Activated T-cell treated with anti-CD3 and anti-CD28 coated beads for 48 hours (primary cell): ENCODE measurements at places on chromosomes 5 and 9.
A peak's percentile ranks its signal among the peaks of the same experiment; 100 is the strongest.

- DNase-seq = no peak
Measured at GRCh38 chr9:108672475-108673190, 183.2 kb downstream of the ACTL7B start.

GRCh38 chr9:69672596-69673310 is 582 bp upstream of the APBA1 start:
- DNase-seq = peak; percentile 69

- DNase-seq = no peak
Measured at GRCh38 chr5:104932431-104932830, 1369.8 kb upstream of the NUDT12 start.

GRCh38 chr5:143683459-143683858 is 128.5 kb upstream of the HMHB1 start:
- DNase-seq = no peak
